ENCODE measurements at places on chromosomes 16 and 17. TPM values are rescaled to one million over a fixed set of nuclear protein-coding genes. Genes with fewer than 3 reads are reported as not detected.

RGS11 gene
- 2.2 TPM for total RNA-seq

CDC27 gene
- 65.9 TPM for total RNA-seq

SLC13A5 gene
- total RNA-seq: not detected

MT1G gene
- not detected for total RNA-seq

SPNS2 gene
- total RNA-seq: 4.0 TPM

LONP2 gene
- total RNA-seq: 43.1 TPM

SSTR5 gene
- 1.3 TPM for total RNA-seq

PRAC1 gene
- not detected for total RNA-seq

FGF11 gene
- total RNA-seq: 4.5 TPM

QRICH2 gene
- 1.1 TPM for total RNA-seq

LRRC36 gene
- total RNA-seq: not detected

BCO1 gene
- total RNA-seq: not detected

KRT33A gene
- not detected for total RNA-seq

PLD6 gene
- 1.9 TPM for total RNA-seq

TP53TG3 gene
- not detected for total RNA-seq

ZNF747 gene
- 16.0 TPM for total RNA-seq

TBC1D16 gene
- 6.3 TPM for total RNA-seq

DNA sequence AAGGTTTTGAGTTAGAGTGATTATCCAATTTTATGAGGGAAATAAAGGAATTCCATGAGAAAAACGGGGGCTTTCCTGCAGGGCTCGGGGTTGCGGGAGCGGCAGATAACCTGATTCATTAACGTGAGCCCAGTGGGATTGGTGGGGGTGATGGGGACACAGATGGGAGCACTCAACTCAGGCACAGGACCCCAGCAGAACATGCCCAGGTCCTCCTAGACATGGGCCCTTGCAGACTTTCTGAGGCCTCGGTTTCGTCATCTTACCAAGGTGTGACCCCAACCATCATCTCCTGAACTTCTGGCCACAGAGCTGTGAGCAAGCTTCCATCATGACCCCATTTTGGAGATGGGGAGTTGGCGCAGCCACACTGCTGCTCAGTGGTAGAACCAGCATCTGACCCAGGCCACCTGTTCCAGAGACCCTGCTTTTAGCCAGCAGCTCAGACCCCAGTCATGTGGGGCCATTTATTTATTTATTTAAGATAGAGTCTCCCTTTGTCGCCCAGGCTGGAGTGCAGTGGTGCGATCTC, 22.3 kb downstream of the CARHSP1 start:
- DNase-seq: no peak

- DNase-seq: no peak
Measured at GRCh38 chr17:69757688-69758430, 317.2 kb upstream of the KCNJ16 start.

GRCh38 chr16:3068487-3068886, 3.0 kb downstream of the IL32 start:
- no peak for DNase-seq

GRCh38 chr17:10087355-10087754, 111.1 kb downstream of the GAS7 start:
- no peak for DNase-seq

- no peak for DNase-seq
Measured at GRCh38 chr17:45098081-45098868, 34.0 kb downstream of the PLCD3 start.

- no peak for DNase-seq
Measured at GRCh38 chr17:61574542-61575351, 16.3 kb downstream of the NACA2 start.

GRCh38 chr17:16258901-16259300, 41.9 kb downstream of the PIGL start:
- peak; percentile 43 for DNase-seq

DNA sequence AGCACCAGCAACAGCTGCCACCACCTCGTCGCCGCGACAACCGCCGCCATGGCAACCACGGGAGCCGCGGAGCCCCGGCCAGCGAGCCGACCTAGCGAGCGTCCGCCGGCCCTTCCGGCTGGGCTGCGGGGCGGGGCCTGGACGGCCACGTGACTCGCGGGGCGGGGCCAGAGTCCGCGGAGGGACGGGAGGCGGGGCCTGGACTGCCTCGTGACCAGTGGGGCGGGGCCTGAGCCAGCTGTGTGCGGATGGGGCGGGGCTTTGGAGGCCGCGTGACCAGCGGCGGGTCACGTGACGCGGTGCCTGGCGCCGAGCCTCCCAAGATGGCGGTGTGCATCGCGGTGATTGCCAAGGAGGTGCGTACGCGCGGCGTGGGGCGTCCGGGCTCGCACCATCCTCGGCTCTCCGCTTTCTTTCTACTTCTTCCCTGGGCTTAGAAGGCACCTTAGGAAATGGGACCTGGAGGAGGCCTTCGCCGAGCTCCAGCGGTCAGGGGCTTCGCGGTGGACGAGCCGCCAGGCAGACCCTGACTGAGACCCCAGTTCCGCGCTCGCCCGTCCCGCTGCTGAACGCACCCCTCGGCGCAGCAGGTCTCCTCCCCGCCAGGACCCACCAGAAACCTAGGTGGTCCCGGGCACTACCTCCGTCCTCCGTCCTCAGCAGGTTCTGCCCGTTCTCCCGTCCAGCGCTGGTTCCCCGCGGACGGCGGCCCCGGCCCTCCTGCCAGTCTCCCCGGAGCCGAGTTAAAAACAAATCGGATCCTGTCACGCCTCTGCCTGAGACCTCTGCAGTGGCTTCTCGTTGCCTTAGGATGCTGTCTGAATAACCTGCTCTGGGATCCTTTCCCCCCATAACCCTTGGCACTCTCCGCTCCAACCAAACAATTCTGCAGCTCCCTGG, at the start of the genes GALNS and TRAPPC2L:
TSS of gene GALNS (minus strand) at position 120 of the 900 bp plus-strand sequence. CDS start at position 50, 70 bp downstream.
TSS of gene TRAPPC2L (plus strand) at position 300 of the 900 bp plus-strand sequence. CDS start at position 324, 24 bp downstream.
- peak; percentile 97 for DNase-seq

- DNase-seq: no peak
Measured at GRCh38 chr17:78227455-78227916, 3.9 kb upstream of the TMEM235 start.

DNA sequence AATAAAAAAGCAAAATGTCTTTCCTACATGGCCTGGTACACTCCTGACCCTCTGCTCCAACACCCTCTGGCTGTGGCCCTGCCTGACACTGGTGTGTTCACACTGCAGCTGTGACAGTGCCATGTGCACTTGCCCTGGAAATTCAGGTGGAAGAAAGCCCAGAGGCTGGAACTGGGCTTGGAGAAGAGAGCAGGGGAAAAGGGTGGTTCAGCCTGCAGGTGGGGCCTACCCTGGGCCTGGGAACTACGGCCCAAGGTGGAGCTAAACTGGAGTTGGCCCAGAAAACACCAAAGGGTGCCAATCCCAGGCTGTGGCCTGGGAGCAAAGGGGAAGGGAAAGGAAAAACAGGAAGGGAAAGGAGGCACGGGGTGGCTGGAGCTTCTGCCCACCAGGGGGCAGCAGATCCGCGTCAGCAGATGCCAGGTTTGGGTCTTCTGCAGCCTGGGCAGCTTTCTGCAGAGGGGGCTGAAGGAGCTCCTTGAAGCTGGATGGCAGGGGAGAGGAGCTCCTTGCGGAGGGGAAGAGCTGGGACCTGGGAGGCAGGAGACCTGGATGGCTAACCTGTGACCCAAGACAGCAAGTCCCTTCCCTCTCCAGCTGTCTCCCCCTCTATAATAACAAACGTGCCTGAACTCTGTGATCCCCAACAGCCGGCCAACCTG, 15.4 kb upstream of the CTCF start:
- DNase-seq: no peak

GRCh38 chr17:47843391-47843730, 2.3 kb upstream of the SCRN2 start:
- DNase-seq: no peak

- no peak for DNase-seq
Measured at GRCh38 chr17:48795444-48796162, 21.4 kb downstream of the TTLL6 start.

DNA sequence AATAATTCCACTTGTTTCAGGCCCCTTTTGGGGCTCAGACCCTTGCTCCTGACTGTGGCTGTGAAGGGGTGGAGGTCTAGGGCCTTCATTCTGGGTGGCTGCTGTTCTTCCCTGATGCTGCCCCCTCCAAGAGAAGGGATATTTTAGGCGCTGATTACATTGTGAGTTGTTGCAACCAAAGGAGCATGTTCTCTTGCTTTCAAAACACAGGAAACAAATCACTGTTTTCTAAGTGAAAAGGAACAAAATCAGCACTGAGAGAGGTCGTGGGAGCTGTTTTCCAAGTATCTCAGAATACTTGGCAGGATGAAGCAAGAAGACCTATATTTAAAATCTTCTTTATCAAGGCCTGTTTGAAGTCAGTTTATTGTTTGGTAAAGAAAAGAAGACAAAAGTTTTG, 25.3 kb upstream of the SEC14L1 start:
- DNase-seq: no peak

- DNase-seq: no peak
Measured at GRCh38 chr16:77987810-77988209, 34.5 kb upstream of the CLEC3A start.

- no peak for DNase-seq
Measured at GRCh38 chr16:81567987-81568748, 123.6 kb downstream of the CMIP start.

DNA sequence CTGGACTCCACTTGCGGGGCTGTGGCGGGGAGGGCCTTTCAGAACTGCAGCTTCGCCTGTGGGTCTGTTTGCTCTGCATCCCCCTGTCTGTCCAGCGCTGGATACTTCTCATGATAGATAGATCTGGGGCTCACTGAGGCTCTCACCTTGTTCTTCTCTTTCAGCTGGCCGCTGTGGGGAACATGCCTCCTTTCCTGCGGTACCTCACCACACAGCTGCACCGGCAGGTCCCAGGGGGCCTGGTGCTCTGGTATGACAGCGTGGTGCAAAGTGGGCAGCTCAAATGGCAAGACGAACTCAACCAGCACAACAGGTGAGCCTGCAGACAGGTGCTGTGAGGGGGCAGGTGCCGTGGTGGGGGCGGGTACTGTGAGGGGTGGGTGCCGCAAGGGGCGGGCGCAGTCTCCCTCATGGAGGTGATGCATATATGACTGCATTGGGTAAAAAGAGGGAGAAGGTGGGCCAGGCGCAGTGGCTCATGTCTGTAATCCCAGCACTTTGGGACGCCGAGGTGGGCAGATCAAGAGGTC, 6.2 kb downstream of the ENGASE start:
- DNase-seq: no peak

DNA sequence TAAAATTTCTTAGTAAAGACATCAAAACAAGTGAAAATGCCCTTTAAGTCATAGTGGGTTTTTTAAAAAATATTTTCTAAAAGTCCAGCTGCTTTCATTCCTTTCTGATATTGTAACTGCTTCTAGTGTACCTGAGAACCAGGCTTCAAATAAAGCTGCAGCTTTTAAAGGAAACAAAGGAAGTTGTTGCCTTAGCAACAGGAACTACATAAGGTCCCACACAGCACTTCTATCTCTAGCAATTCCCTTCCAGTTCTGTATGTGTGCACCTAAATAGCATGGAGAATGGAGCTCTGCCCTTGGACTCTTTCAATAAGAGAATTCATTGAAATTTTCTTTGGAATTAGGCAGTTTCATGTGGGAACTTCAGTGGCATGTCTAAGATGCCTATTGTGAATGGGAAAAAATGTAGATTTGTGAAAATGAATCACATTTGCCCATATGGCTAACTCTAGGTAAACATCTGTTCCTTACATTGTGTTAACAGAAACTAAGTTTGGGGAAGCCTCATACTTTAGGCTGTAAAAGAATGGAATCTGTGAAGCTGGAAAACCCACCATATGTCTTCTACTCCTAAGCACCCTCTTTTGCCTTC, 206.4 kb downstream of the KIF2B start:
- DNase-seq: no peak

GRCh38 chr16:46688654-46689364, at the start of gene VPS35:
VPS35 (minus strand) TSS chr16:46689178; CDS start chr16:46689133, 45 bp downstream.
- peak; percentile 99 for DNase-seq

DNA sequence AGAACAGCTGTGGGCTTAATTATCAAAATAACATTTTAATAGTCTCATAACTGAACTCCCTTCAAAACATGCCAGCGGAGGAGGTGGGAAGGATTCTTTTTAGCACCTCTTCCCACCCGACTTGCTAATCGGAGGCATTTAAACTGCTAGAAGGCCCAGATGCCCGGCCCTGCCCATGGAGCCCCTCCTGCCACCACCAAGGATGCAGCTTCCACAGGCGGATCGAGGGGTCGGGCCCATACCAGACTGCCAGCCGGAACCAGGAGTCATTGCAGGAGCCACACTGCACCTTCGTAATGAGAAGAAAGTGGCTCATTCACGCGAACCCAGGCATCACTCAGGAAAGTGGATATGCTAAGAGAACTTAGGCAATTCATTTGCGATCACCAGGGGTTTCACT, 201.2 kb downstream of the C16orf78 start:
- no peak for DNase-seq

- DNase-seq: no peak
Measured at GRCh38 chr16:9003322-9003721, 39.6 kb upstream of the USP7 start.

DNA sequence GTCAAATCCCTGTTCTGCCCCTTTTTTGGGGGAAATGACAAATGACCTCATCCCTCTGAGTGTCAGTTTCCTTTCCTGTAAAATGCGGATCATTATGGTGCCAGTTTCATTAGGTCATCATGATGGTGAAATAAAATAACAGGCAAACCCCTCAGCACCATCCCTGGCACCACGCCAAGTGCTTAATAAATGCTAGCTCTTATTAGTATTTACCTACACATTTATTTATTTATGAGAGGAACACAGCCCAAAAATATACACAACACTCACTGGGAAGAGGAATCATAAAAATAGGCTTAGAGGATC, 28.6 kb upstream of the GPRC5B start:
- DNase-seq: no peak

DNA sequence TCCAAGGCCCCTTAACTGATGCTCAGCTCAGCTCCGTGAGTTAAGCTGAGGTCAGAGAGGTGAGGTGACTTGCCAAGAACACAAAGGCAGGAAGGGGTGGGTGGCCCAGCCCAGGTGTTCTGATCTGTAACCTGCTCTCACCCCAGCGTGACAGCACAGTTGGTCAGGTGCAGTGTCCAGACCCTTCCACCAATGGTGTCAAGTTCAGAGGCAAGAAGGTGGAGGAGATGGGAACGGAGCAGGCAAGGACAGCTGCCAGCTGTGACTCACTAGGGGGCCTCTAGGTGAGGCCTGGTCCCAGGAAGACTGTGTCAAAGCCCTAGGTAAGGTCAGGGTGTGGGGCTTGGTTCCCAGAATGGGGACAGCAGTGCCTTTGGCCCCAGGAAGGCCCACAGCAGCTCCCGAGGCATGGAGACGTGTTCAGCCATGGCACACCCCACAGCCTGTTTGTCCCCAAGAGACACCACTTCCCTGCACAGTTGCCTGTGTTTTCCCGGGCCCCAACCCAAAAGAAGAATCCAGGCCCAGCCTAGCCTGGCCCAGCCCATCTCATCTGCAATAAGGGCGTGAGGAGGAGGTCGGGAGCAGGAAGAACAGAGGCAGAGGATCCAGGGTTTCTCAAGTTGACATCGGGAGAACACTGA, 7.2 kb downstream of the WFIKKN2 start:
- DNase-seq: no peak

DNA sequence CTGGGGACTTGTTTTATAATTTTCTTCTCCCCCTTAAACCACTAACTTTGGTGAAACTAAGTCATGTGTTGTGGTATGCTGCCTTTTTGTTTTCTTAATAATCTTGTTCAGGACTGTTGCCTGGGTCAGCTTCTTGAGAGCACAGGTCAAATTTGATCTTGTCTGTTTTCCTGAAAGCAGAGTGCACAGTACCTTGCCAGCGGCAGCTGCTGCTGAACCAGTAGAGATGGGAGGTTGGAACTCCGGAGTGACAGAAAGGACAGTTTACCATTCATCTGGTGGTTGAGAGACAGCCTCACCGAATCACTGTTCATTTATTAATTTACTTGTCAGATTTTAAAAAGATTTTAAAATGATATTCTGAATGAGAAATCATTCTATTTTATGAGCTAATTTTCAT, 125.0 kb downstream of the PHKB start:
- no peak for DNase-seq

All from gastrocnemius medialis (tissue), 4 donors.